ENCODE measurements at places on chromosomes 2 and 18.

DNA sequence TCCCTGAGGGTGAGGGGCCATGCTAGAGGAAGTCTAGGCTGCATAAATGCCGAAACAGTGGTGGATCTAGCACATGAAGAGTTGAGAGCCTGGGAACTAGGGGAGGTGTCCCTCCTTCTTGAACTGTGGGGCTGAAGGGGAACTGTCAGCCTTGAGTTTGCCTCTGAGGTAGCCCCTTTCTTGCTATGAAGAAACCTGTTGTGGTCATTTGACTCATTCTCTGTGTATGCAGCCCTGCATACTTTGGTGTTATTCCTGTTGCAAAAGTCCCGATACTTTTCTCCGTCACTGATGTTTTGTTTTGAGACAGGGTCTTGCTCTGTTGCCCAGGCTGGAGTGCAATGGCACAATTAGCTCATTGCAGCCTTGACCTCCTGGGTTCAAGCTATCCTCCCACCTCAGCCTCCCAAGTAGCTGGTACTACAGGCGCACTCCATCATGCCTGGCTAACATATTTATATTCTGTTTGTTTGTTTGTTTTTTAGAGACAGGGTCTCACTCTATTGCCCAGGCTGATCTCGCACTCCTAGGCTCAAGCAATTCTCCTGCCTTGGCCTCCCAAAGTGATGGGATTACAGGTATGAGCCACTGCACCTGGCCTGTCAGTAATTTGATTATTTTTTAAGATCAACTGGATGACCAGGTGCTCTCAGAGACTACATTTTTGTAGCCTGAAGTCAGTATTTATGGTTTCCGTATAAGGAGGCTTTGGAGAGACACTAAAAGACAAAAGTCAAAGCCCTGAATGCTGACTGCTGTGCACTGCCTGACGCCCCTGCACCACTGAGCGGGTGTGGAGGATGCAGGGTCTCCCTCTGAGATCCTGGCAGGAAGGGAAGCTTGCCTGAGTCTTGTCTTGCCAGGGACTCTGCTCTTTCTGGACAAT, 126.0 kb upstream of the MSH6 start:
- no peak for DNase-seq

DNA sequence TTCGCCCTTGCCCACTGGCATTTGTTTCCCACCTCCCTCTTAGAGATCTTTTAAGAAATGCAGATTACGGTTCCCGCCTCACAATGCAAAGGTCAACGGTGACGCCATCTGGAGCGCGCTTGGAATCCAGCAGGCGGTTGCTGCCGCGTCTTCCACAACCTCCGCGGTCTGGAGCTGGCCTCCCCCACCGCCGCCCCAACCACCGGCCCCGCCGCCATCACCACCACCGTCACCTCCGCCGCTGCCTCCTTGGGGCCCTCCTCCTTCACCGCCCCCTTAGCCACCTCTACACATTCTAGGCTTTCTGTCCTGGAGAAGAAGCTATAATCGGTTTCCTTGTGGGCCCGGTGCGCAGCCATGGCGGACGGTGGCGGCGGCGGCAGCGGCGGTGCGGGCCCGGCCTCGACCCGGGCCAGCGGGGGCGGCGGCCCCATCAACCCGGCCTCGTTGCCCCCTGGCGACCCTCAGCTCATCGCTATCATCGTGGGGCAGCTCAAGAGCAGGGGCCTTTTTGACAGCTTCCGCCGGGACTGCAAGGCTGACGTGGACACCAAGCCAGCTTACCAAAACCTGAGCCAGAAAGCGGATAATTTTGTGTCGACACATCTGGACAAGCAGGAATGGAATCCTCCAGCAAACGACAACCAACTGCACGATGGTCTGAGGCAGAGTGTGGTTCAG, at the start of gene BOD1L2:
Gene BOD1L2 (plus strand): TSS at position 132 of the 681 bp plus-strand sequence. CDS start 226 bp downstream, at position 358.
- DNase-seq: no peak

DNA sequence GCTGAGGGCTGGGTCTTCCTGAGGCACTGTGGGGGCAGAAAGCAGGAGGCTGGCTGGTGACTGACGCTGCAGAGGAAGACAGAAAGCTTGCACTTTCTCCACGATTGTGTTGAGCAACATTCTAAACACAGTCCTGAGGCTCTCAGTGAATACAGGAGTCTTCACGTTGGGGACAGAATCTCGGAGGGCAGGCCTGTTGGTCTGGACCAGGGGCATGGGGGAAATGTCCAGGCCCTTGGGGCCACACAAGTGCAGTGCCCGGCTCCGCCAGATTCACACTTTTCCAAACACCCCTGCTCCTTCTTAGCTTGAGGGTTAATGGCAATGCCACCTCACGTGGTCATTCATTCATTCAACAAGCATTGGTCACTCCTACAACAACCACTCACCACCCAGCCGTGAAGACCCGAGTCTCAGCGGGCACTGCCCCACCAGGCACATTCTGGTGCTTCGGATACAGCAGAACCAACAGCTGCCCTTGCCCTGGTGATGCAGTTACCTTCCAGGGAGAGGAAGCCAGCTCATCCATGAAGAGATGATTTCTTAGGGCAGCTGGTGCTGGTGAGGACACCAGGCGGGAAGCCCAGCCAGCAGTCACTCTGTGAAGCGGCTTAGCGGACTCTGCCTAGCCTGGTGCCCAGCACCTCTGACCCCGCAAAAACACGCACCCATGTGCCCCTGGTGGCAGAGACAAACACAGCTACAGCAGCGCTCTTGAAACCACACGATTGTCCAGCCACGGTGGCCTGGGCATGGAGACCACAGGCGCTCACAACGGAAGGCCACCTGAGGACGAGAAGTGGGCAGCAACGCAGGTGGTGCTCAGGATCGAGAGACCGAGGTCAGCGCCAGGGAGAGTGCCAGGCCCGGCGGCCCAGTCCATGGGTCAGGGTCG, 10.9 kb upstream of the GPC1 start:
- DNase-seq: no peak

DNA sequence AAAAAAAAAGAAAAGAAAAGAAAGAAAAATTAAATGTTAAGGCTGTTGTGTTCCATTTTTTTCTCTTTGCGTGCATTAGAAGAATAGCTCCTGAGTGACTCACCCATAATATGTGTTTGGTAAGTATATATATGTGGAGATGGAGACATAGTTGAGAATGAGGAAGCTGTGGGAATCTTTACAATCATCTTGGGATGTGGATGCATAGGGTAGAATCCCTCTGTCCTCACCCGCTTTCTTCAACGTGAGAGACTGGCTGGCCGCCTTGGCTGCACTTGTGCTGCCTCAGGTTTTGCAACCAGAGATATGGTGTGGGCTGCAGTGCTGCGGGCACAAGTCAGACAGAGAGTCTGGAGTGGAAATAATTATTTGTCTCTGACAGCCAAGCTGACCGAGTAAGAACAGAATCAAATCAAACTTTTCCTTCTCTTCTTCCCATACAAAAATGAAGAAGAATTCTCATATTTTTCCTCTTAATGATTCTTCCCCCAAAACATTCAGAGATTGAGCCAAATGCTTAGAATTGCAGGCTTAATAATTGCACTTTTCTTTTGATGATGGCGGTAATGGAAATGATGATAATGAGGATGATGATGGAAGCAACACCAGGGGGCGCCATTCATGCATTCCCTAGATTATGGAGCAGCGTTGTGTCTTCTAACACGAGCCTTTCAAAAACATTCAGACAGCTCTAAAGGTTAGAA, 48.5 kb downstream of the SERPINB7 start:
- no peak for DNase-seq

- no peak for DNase-seq
Measured at GRCh38 chr2:105134081-105134480, 96.2 kb downstream of the MRPS9 start.

GRCh38 chr2:222256250-222256649, 42.5 kb downstream of the PAX3 start:
- DNase-seq: no peak

GRCh38 chr2:188364033-188364630, 72.5 kb downstream of the GULP1 start:
- DNase-seq: no peak

DNA sequence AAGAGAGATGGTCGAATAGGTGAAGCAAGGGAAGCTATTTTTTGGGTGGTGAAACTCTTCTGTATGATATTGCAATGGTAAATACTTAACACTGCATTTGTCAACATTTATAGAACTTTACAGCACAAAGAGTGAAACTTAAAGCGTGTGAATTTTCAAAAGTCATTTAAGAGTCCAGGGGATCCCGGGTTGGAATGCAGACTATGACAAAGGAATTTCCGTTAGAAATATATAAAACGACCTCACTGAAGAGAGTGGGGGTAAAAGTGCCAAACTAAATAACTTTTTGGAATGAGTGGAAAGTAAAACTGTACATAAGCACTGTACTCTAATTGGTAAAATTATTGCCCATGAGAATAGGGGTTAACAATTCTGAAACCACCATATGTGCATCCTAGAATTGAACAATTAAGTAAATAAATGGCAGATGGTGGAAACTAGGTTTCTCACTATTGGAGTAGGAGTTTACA, 191.0 kb upstream of the FN1 start:
- no peak for DNase-seq

- no peak for DNase-seq
Measured at GRCh38 chr2:72990695-72991438, 73.5 kb downstream of the EMX1 start.

GRCh38 chr2:232042911-232043574, 81.5 kb downstream of the DIS3L2 start:
- no peak for DNase-seq

GRCh38 chr2:239153806-239154591, 246.8 kb downstream of the HDAC4 start:
- DNase-seq: no peak

DNA sequence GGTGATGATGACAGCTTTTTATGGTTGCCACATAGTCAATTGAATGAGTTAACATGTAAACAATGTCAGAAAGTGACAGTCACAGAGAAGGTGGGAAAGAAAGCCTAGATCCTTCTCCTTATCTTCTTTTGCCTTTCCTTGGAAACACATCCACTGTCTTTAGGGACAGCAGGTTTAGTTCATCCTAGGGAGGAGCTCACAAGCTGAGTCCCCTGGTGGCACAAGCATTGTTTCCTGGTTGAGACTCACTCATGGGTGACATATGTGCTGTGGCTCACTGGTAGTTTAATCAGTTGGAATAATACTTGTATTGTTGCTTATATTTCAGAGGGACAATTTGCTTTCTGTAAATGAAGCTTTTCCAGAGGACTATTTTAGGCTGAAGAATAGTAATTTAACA, 598.5 kb downstream of the CNTNAP5 start:
- DNase-seq: no peak

DNA sequence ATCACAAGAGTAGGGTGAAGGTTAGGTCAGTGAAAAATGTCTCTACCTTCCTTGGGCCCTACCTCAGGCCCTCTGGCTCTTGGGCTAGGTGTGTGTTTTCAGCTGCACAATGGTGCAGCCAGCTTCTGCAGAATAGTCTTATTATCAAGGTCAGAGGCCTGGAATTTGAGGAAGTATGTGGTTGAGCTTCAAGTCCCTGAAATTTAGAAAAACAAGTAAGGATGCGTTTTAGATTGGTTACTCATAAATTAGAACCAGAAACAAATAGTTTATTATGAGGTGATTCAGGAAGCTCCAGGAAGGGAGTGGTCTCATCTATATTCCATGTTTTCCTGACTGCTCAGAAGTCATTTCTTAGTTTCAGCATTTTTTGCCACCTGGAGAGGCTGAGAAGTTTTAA, 204.2 kb upstream of the CELF4 start:
- no peak for DNase-seq

GRCh38 chr2:182852801-182853200, 13.6 kb downstream of the FRZB start:
- no peak for DNase-seq

DNA sequence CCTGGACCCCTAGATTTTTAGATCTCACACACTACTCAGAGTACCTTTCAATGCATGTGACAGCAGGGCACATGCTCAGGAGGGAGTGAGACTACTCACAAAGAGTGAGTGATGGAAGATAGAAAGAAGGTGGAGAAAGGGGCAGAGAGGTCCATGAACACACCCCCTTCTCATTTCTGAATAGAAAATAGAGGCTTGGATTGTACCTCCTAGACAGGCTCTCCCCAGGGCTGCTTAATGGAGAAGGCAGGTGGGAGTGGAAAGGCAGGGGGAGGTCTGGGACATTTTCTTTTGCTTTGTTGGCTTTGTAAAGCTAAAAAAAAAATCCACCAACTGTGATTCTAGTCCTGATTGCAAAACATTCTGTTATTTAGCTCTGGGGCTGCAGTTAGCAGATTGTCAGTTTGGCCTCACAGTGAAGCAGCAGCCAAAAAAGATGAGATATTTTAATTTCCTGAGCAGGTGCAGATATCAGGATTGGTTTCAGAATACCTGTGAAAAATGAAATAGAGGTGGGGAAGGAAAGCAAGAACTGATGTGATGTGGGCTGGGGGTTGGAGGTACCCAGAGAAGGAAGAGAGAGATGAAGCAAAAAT, 119.3 kb upstream of the GYPC start:
- DNase-seq: no peak

- DNase-seq: no peak
Measured at GRCh38 chr2:219149667-219150066, 10.9 kb downstream of the NHEJ1 start.

- DNase-seq: no peak
Measured at GRCh38 chr2:234625626-234626250, 128.9 kb upstream of the ARL4C start.

- no peak for DNase-seq
Measured at GRCh38 chr18:11972371-11973174, 8.7 kb upstream of the IMPA2 start.

DNA sequence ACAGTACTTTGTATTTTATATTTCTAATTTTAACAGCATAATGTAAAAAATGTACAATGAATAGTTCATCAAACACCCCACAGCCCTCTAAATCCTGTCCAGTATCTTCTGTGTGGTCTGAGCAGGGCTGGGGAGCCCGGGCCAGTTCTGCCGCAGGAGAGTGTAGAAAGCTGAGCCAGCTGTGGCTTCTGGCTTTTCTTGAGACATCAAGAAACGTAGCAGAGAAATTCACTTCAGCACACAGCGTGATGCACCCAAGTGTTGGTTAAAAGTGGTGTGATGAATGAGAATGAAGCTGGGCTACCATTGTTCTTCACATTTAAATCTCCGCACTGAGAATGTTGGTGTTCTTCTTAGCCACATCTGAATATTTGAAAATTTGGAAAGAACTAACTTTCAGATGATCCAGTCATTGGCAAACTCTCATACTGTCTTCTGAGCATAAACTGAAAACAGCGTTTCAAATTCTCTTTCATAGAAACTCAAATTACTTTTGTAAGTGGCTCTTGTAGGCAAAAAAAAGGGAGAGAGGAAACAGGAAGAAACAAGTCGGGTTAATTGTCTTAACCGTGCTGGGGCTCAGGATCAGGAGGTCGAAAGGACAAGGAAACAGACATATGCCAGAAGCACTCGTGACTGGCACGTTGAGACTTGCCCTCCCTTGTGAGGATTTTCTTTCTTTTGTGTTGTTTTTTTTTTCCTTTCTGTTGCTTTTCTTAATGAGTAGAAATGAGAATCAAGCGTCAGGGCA, 23.4 kb upstream of the TMEM87B start:
- no peak for DNase-seq

GRCh38 chr2:190996947-190997346, 17.0 kb downstream of the STAT1 start:
- DNase-seq: no peak

GRCh38 chr18:10020171-10020570, 106.4 kb downstream of the VAPA start:
- no peak for DNase-seq

GRCh38 chr2:68195096-68195495, 37.4 kb downstream of the PNO1 start:
- DNase-seq: no peak

- DNase-seq: no peak
Measured at GRCh38 chr18:10230072-10230471, 224.4 kb upstream of the APCDD1 start.

- no peak for DNase-seq
Measured at GRCh38 chr18:55433648-55434047, 154.3 kb downstream of the TCF4 start.
